ENCODE measurements at places on chromosomes 16 and 17. TPM values are rescaled to one million over a fixed set of nuclear protein-coding genes. Genes with fewer than 3 reads are reported as not detected.

- no peak for DNase-seq
Measured at GRCh38 chr17:49891694-49892389, 44.0 kb upstream of the TAC4 start.

DNA sequence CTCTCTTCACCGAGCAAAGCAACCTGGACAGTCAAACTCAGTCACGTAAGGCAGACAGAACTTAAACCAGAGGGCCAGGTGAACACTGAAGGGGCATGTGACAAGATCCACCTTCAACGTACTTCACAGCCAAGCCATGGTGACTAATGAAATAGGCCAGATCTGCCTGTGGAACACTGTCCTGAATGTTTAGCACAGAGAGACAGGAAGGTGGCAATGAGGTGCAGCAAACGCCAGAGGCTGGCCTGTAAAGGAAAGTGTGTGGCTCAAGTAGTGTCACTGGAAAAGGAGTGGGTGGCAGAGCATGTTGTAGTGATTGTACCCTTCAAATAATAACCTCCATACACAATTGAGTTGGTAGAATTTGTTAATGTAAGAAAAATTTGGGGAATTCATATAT, 38.1 kb downstream of the SLC6A4 start:
- no peak for DNase-seq

- peak; percentile 95 for DNase-seq
Measured at GRCh38 chr17:30477083-30477773, at the start of gene GOSR1. GOSR1 (plus strand) TSS chr17:30477408; CDS start chr17:30477434, 26 bp downstream.

DNA sequence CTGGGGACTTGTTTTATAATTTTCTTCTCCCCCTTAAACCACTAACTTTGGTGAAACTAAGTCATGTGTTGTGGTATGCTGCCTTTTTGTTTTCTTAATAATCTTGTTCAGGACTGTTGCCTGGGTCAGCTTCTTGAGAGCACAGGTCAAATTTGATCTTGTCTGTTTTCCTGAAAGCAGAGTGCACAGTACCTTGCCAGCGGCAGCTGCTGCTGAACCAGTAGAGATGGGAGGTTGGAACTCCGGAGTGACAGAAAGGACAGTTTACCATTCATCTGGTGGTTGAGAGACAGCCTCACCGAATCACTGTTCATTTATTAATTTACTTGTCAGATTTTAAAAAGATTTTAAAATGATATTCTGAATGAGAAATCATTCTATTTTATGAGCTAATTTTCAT, 125.0 kb downstream of the PHKB start:
- DNase-seq, result no peak

GRCh38 chr16:74309789-74310781, 13.5 kb downstream of the PSMD7 start:
- no peak for DNase-seq

- DNase-seq, result peak; percentile 69
Measured at GRCh38 chr17:81869221-81870130, 1.7 kb downstream of the ARHGDIA start.

GRCh38 chr16:14043278-14043677, 27.8 kb upstream of the MRTFB start:
- DNase-seq, result no peak

GRCh38 chr16:49399594-49400364, 26.2 kb downstream of the C16orf78 start:
- no peak for DNase-seq

DNA sequence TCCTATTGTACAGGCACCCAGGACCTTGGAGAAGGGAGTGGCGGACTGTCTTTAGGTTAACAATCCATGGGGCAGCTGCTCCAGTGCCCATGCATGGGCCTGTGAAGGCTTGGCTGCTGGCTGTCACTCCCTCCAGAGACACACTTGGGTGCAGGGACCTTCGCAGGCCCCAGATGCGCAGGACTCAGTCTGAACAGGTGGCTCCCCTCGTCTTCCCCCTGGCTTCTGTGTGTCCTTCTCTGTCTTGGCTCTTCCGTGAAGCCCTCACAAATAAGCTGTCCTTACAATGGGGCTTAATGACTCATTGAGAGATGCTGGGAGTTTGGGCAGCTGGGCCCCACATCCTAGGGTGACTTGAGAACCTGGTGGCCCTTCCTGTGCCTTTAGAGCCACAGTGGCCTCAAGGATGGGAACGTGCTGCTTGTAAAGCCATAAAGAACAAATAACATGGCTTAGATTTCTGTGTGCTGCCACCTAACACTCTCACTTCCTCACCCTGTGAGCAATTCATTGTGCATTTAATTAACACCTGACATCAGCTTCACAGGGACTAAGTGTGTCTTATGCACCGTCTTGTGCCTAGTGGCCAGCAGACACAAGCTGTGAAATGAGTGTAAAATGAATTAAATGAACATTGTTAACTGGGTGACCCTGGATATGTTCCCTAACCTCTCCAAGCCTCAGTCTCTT, 340.7 kb downstream of the SNX29 start:
- DNase-seq, result no peak

GRCh38 chr16:88460496-88461330, 7.6 kb downstream of the ZFPM1 start:
- no peak for DNase-seq

GRCh38 chr16:85390511-85391174, 222.5 kb upstream of the GSE1 start:
- peak; percentile 86 for DNase-seq

- DNase-seq, result no peak
Measured at GRCh38 chr17:39782980-39783379, 45.2 kb downstream of the GRB7 start.

- no peak for DNase-seq
Measured at GRCh38 chr17:43400943-43401717, 2.3 kb downstream of the ARL4D start.

DNA sequence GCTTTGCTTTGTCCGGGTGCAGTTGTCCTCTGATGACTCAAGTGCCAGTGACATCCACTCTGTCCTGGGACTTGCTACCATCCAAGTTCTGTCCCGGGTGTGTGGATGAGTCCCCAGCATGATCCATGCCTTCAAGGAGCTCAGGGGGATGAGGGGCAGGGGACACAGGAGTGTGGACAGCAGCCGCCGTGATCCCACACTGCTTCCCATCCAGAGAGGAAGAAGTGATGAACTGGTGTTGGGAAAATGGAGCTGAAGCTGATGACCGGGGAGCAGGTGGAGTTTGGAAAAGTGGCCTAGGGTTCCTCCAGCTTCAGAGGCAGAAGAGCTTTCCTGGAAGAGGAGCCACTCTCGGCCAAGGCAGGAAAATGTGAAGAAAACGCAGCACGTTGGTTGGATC, 249.6 kb upstream of the TNRC6C start:
- DNase-seq, result no peak

DNA sequence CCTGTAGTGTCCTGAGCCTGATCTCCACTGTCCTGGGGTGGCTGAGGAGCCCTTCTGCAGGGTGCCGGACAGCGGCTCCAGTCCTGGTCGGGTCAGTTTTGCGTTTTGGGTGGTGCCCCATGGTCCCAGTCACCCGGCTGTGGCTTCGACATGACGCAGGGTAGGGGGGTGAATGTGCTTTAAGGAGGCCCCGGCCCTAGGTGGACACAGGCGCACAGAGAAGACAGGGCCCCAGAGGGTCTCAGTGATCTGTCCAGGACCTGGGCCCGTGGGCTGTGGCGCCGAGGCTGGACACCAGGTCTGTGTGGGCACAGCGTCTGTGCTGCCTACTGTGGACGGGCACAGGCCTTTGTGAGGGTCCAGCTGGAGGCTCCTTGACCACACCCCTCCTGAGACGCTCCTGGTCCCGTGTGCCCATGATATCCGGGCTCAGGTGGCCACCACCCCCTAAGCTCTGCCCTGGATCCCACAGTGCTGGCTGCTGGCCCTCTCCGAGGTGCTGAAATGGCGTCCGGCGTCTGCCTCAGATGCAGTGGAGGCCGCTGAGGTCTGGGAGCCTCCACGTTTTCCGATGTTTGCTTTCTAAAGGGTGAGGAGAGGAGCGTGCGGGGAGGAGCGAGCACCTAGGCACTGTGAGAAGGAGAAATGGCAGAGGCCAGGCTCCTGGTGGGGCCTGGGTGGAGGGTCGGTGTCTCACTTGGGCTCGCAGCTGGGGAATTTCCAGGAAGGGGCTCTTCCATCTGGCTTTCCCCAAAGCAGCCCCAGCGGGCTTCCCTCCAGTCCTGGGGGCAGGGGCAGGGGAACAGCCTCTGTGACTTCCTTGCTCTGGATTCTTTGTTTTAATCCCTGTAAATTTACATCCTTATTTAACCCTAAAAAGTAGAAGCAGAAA, 56.1 kb upstream of the ACSF3 start:
- DNase-seq, result peak; percentile 59

- no peak for DNase-seq
Measured at GRCh38 chr17:65557349-65558310, 3.8 kb downstream of the AXIN2 start.

GRCh38 chr16:609984-610383, 20.1 kb downstream of the RAB40C start:
- DNase-seq, result no peak

DNA sequence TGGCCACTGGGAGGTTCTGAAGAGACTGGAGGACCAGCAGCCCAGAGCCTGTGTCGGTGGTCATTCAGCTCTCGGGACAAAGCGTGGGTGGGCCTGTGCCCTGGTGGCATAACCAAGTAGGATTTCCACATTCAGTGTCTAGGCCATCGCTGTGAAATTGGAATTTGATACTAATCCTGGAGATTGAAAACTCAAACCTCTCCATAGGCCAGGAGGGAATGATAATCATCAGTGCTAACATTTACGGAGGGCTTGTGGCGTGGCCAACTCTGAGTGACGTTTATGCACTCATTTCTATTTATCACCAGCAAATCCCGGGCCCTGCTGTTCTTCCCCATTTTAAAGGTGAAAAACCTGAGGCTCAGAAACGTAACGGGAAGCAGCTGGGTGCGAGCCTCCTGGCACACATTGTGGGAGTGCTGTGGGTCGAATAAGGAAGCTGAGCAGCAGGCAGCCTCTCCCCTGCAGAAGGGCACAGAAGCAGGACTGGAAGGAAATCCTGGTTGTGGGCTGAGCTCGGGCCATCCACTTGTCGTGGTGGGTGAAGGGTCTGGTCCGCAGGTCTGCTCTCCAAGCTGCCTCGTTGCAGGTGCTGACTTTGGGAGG, 33.1 kb downstream of the RAI1 start:
- DNase-seq, result no peak

- no peak for DNase-seq
Measured at GRCh38 chr17:49613182-49613800, 37.6 kb downstream of the NXPH3 start.

- DNase-seq, result no peak
Measured at GRCh38 chr16:53257001-53257400, 177.3 kb upstream of the RBL2 start.

GRCh38 chr16:56289416-56289815, 98.1 kb downstream of the GNAO1 start:
- no peak for DNase-seq

DNA sequence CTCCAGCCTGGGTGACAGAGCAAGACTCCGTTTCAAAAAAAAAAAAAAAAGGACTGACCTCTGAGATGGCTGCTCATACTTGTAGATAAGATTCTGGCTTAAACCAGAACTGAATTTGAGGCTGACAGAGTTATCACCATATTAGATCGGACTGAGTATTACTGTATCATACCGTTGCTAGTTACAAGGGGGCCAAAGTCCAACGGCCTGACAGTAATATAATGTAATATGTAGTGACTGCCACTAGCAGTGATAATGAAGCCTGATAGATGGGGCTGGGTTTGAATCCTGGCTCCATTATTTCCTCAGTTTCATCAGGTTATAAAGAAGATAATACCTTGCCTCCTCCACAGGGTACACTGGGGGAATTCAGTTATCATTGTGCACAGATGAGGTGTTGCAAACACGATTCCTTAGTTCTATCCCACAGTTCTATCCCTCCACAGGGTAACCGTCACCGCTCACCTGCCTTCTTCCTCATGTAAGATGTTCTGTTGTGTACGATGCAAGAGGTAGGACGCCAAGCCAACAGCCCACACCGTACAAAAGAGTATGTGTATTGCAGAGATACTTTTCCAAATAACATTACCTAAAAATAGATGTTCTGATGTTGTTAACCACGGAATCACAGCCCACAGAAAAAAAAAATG, 5.2 kb downstream of the TMEM220 start:
- no peak for DNase-seq

- DNase-seq, result no peak
Measured at GRCh38 chr17:8412089-8412488, 14.5 kb upstream of the RNF222 start.

DNA sequence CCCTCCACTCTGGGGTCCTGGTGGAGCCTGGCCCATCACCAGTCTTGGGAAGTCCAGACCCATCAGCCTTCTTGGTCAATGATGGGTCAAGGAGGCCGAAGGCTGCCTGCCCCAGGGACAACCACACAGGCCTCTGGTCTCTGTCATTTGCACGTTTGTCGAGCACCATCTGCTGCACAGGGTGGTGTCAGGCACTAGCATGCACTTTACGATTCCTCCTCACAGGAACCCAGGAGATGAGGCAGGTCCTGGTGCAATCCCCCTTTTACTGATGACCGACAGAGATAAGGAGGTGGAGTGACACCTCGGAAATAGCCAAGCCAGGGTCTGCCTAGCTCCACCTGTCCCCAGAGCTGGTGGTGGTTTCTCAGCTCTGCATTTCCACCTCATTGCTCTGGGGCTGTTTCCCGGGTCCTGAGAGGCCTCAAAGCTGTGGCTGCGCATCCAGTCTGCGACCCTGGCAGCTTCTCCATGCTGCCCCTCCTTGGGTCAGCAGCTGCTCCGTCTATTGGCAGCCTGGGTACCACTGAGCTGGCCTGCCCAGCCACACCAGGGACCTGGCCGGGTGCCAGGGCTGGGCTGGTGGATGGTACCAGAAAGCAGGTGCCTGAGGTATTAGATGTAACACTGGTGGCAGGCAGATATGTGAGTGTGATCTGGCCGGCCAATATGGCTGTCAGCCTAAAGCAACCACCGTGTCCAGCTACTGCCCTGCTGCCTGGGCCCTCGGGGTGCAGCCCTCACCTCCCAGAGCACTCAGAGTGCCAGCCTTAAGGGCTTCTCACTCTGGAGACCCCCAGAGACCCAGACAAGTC, 10.0 kb downstream of the MMP15 start:
- peak; percentile 54 for DNase-seq

- DNase-seq, result no peak
Measured at GRCh38 chr17:31067691-31068184, 27.0 kb upstream of the NF1 start.

- DNase-seq, result no peak
Measured at GRCh38 chr17:285751-286422, 66.7 kb downstream of the RPH3AL start.

DNA sequence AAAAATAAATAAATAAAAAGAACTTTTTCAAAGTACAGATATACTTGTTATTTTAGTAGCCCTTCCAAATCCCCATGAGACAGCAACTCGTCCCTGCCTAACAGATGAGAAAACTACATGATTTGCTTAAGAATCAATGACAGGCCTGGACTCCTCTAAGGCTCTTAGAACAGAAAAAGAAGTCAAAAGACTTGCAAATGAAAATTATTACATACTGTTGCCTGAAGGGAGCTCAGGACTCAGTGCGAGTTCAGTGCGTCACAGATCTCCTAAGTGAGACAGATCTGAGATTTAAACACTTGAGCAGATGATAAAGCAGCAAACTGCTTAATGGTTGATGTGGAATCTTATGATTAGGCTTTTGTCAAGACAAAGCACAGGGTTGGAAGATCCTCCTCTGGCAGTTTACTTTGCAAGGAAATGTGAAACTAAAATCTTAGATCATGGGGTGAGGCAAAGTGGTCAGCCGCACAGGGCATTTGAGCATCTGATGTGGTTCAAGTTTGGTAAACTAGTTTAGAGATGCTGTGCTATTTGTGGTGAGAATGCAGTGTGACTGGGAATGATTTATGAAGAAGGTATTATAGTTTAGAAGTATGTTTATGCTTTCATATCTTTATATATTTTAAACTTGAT, 138.1 kb downstream of the TRIM37 start:
- DNase-seq, result no peak

GPR139 gene
- not detected for total RNA-seq

MARVELD3 gene
- not detected for total RNA-seq

PABPN1L gene
- not detected for total RNA-seq

KRTAP17-1 gene
- total RNA-seq, result not detected

EME1 gene
- not detected for total RNA-seq

KCNJ2 gene
- total RNA-seq, result 47.1 TPM

DCTN5 gene
- 34.4 TPM for total RNA-seq
